ENCODE measurements at places on chromosomes 1 and 21. TPM values are rescaled to one million over a fixed set of nuclear protein-coding genes. Genes with fewer than 3 reads are reported as not detected.

The RNF186 gene
- not detected for total RNA-seq

The CLIC6 gene
- 0.10 TPM for total RNA-seq

The MROH7 gene
- 0.42 TPM for total RNA-seq

The HMGN2 gene
- 249 TPM for total RNA-seq

The ZNF124 gene
- total RNA-seq, result 68.6 TPM

The EFNA4 gene
- 2.4 TPM for total RNA-seq

The FRRS1 gene
- total RNA-seq, result 2.1 TPM
